Suppressor macrophage treated with lipopolysaccharide for 4 hours (primary cell): ENCODE measurements at places on chromosomes 1 and 21.

GRCh38 chr1:209527372-209527771 is 56.1 kb upstream of the CAMK1G start:
- no peak for DNase-seq

DNA sequence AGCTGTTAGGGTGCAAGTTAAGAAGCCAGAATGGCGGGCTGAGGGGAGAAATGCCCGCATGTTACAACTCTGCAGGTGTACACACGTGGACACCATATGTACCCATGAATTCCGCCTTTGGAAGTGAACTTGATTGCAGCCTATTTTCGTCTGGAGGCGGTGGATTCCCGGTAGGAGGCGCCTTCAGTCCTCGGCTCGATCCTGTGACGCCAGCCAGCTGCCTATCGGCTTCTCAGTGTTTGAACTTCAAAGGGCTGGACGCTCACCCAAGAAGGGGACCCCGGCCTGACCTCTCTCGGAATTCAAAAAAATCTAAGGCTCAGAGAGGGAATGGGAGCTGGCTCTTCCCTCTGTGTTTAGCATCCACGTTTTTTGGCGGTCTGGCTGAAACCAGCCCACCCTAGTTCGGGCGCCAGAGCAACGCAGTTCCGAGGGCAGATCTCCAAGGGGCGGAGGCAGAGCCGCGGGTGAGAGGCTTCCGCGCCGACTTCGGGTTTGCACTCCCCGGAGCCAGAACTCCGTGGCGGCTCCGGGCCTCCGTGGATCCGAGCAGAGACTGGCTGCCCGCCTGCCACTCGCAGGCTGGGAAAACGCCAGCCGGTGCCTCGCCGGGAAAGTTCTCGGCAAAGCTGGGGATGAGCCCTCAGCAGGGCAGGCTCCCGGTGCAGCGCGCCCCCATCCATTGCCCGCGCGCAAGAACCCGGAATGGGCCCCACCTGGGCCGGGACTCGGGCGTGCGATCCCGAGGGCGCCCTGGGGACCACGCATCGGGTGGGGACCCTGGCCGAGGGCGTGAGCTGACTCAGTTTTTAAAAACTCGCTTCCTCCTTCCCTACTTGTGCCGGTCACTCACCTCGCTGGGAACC is 996 bp upstream of the TMEM51 start:
- DNase-seq: peak; percentile 87

GRCh38 chr1:23013657-23014056 is 2.0 kb downstream of the TEX46 start:
- DNase-seq: peak; percentile 42

DNA sequence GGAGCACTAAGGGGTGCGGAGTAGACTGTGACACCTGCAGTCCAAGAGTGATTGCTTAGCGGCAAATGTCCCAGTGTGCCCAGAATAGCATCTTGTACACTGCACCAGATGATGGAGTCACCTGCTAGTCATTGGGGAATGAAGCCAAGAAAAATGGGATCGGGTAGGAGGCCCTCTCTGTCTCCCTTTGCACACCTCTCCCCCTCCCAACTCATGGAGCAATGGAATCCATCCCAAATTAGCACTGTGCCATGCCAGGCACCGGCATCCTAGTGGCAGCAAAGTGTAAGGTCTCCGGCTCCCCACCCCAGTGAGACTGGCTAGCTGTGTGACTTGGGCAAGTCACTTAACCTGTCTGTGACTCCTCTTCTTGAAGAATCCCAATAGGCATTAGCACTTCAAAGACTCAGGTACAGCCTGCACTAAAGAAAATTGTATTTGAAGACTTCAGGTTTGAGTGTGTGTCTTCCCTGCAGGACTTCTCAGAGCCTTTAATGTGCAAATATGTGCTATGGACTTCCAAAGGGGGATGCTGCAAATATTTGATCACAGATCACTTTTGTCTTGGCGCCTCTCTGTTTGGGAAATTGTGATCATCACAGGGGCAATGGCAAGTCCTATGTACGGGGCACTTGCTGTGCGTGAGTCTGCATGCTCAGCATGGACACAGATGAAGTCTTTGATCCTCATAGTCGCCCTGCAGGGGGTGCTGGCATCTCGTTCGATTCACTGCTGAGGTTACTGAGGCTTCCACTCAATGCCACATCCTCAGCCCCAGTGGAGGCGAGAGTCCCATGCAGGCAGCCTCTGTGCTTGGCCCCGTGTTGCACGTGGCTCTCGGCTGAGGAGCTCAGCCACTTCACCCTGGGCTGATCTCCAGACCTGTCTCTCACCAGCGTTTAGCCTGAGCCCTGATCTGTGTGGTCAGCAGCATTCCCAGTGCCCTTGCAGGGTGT is 272.9 kb upstream of the C1orf174 start:
- DNase-seq: no peak

GRCh38 chr1:247456914-247457639 is 827 bp downstream of the OR2B11 start:
- DNase-seq: peak; percentile 87

DNA sequence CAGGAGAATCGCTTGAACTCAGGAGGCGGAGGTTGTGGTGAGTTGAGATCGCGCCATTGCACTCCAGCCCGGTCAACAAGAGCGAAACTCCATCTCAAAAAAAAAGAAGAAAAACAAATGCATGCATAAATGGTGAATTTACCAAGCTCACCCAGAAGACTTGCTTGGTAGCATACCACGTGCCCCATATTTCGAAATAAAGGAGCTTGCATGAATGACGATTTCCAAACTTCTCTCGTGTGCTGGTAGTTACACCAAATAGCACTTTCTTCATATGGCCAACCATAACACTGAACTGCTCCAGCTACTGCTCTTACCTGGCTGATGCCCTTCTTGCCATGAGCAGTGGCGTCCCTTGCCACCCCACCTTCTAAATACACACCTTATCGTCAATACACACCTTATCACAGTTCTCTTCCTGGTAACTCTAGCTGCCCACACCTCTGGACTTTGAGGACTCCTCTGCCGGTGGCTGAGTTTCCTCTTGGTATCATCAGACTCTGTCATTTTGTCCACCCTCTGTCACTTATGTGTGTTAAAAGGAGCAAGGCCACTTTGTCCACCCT is 2.8 kb downstream of the DOP1B start:
- DNase-seq: peak; percentile 87

DNA sequence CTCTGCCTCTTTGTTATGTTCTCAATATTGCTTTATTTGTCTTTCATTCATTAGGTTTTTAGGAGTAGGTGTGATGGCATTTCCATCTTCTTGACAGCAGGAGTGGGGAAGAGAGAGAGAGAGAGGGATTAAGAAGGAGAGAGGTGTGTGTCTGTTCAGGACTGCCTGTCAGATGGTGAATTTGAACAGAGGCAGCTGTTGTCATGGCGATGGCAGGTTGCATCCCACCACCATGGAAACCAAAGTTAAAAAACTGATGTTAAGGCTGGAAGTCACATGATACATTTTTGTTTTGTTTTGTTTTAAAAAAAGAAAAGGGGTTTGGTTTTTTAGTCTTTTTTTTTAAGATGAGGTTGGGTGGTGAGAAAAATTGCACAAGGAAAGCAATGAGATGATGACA is 18.3 kb downstream of the CACNA1E start:
- no peak for DNase-seq

DNA sequence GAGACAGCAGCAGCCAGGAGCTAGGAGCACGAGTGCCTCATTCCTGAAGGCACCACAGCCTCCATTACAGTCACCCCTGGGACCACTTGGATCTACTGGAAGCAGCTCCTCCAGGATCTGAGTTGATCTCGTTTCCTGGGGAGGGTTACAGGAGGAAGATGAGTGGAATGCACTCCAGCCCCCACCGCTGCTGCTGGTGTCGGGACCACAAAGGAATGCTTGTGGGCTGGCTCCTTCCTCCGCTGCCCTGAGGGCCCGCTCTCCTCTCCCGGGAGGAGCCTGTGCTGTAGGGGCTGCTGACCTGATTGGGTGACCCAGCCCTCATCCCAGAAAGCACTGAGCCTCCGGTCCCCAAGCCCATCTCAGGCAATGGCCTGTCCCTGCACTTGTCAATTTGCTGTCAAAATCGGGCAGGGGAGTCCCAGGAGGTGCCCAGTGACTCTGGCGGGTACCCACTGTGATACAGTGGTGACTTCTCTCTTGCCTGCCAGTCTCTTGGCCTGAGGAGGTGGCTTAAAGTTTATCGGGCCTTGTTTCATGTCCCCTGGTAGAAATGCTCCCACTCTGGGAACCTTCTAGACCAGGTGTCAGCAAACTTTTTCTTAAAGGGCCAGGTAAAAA is 23.1 kb downstream of the IL10RB start:
- no peak for DNase-seq

- no peak for DNase-seq
These were observed 118.9 kb downstream of the FASLG start for GRCh38 chr1:172777767-172778166.

- no peak for DNase-seq
These were observed 18.4 kb downstream of the RWDD3 start for GRCh38 chr1:95252422-95252821.

- DNase-seq: no peak
These were observed 206.6 kb downstream of the URB2 start for GRCh38 chr1:229832695-229833094.

GRCh38 chr1:99441299-99442095 is 177.2 kb downstream of the PLPPR4 start:
- DNase-seq: peak; percentile 67

DNA sequence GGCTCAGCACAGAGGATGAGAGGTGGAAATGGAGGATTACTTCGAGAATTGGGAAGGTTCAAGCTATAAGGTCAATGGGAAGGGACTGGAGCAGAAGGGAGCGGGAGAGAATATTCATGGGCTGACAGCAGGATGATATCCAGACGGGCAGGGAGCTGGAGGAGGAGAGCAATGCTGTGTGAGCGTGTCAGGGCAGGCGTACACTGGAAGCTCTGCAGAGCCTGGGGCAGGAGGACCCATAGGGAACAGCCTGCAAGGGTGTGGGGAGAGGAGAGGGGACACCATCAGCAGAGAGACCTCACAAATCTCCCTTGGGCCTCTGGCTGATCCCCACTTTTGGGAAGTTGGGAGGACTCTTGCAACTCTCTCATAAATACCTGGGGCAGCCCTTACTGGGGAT is 13.7 kb downstream of the CSF1 start:
- DNase-seq: no peak

DNA sequence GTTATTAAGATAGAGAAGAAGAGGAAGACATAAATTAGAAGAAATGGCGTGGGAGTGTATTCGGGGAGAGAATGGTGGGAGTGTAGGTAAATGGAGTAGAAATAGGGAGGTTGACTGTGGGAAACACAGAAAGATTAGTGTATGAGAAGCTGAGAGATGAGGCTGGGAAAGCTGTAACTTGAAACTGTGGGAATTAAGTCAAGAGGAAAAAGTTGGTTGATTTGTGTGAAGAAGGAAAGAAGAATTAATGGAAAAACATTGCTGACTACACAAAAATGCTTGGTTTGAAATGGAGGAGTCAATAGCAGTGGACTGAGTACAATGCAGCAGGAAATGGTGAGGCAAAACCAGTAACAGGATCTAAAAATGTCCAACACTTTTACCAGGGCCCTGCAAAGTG is 448.3 kb downstream of the PTPRC start:
- DNase-seq: no peak

- DNase-seq: peak; percentile 75
These were observed 19.8 kb upstream of the MUTYH start for GRCh38 chr1:45359882-45360513.

DNA sequence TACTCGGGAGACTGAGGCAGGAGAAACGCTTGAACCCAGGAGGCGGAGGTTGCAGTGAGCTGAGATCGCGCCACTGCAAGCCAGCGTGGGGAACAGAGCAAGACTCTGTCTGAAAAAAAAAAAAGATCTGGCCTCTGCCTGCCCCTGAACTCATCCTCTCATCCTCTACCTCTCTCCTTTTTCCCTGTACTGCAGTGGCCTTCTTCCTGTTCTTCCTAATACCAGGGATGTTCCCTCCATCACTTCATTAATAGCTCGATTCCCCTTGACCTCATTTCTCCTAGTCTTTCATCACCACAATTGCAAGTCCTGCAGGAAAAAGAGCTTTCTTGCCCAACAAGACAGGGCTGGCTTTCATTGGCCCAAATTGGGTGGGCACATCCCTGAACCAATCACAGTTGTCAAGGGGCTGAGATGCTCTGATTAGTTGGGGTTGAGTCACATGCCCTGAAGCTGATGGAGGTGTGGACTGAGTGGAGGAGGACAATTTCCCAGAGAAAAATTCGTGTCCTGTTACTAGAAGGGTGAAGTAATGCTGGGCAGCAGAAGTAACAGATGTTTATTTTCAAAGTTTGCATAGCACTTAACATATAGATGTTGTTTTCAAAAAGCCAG is 86.8 kb upstream of the PUM1 start:
- DNase-seq: peak; percentile 25

- DNase-seq: no peak
These were observed 8.4 kb upstream of the NBPF11 start for GRCh38 chr1:148160343-148161052.

DNA sequence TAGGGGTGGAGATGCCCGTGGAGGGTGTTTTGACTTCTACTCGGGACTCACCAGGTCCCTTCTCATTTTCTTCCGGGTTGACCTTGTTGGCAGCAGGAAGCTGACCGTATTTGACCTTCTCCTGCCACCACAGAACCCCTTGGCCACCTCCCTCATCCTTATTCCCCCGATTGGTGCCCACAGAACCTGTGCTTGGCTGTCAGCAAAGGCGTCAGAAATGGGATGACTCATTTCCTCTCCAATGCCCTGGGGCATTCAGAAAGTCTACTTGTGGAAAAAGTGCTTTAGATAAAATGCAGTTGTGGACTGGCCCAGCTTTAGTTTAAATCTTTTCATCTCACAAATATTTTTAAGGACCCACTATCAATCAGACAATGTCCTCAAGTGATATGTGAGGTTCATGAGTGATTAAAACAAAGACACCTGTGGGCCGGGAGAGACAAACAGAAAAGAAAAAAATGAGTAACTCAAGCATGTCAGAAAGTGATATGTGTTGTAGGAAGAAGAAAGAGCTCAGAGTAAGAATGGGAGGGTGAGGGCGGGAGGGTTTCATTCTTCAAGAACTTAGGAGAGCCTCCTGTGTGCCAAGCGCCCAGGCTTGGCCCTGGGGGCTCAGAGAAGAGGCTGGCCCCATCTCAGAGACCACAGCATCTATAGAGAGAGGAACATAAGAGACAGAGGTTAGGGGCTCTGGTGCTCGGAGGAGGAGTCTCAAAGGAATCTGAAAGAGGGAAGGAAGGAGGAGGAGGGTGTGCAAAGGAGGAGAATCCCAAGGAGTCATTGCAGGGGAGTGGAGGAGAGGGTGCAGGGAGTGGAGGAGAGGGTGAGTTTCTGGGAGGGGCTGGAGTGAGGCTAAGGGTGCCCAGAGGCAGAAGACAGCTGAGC is 221.6 kb upstream of the VAMP3 start:
- peak; percentile 83 for DNase-seq

DNA sequence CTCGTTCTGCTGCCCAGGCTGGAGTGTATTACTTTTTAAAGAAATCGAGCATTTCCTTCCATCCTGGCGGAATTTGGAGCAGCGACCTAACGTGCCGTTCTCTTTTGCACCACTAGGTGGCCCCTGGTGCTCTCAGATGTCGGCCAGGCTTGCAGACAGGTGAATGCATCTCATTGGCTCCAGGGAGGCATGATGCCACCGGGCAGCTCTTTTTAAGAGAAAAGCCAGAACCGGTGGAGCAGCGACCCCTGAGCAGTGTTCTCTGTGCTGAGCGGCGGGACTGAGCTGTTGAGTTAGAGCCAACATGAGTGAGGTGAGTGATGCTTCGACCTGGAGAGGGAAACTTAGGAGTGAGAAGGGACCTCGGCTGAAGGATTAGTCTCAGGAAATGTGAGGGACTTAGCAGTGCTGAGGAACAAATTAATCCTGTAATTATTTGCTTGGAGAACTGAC is at the start of gene PCP4:
PCP4 (plus strand) TSS at position 241 of the 453 bp plus-strand sequence; CDS start at position 305, 64 bp downstream.
- DNase-seq: peak; percentile 41

- peak; percentile 25 for DNase-seq
These were observed 3.4 kb upstream of the ARHGAP29 start for GRCh38 chr1:94240822-94241221.
